EH (cell line): ENCODE measurements at places on chromosomes 5 and 9.
A peak's percentile ranks its signal among the peaks of the same experiment; 100 is the strongest.

DNA sequence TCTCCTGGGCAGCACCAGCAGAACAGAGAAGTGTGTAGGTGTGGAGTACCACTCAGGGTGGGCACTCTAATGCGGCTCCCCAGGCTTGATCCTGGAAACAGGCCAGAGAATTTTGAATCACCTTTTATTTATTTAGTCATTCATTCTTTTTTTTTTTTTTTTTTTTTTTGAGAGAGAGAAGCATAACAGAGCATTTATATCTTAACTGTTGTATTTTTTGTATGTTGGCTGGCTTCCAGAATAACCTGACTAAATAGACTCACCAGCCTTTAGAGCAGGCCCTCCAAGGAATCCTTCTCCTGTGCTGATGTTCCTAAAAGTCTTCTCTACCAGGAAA lies 153.4 kb downstream of the PIK3R1 start:
- no peak for DNase-seq

- peak; percentile 89 for DNase-seq
These were observed 36.6 kb upstream of the SPTLC1 start for GRCh38 chr9:92151691-92152393.

DNA sequence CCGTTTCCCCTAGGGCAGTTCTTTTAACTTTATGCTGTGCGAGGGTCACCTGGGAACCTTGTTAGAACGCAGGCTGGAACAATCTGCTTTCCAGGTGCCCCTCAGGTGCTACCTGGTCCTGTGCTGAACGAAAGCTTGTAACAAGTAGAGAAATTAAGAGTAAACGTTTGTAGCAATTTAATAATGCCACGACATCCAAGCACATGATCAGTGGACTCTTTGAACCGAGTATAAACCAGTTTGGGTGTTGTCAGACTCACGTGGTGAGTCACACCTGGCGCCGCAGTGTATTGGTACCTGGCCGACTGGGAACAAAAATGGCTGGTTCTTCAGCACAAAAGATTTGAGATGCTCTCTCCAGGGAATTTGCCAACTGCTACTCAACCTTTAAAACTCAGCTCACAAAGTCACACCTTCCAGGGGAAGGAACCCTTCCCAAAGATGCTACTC lies 926 bp upstream of the MYO10 start:
- DNase-seq = no peak

DNA sequence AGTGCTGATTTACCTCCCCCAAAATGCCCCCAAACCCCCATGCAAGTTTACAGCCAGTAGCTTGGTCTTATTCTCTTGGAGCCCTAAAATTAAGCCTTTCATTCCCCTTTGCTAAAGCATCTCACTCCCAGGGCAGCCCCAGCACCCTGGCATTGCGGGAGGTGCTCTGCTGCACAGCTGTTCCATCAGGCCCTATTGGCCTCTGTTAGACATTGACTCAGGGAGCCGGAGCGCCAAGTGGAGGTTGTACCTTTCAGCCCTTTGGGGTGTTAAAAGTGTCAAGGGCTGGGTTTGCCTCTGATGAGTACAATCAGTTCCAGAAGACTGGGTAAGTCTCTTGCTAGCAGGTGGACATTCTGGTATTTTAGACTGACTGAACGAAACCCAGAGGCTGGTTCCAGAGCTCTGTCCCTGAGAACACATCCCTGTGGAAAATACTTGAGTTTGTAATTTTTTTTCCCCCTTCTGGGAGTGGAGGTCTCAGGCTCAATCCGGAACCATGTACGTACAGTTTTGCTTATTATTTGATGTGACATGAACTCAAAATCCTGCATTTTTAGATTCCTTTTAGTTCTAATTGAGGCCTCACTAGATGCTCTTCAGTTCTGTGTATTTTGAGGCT lies 102.4 kb downstream of the UBE2R2 start:
- DNase-seq = no peak

DNA sequence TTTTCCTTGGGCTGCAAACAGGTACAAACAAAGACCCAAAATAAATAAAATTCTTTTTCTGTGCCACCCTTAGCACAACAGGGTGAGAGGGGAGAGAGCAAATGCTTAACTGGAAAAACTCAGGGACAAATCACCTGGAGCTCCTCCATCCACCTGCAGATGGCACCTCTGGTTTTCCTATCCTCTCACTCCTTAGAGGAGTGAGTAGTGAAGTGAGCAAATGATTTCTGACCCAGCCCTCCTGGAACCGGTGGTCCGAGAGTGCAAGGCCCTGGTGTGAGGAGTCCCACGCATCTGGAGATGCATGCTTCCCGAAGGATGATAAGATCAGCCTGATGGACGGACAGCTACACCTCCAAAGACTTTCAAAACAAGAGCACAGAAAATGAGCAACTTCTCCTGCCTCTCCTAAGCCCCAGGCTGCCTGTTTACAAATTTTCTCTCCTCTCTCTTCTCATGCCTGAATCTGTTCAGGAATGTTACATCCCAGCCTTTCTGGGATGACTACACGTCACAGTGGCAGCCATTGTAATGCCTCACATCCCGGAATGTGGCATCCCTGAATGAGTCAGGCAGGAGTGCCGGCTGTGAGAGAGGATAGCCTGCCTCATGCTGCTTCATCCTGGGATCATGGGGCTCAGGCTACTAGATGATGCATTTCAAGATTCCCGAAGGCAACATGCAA lies 86.4 kb downstream of the ADRB2 start:
- peak; percentile 99 for DNase-seq

DNA sequence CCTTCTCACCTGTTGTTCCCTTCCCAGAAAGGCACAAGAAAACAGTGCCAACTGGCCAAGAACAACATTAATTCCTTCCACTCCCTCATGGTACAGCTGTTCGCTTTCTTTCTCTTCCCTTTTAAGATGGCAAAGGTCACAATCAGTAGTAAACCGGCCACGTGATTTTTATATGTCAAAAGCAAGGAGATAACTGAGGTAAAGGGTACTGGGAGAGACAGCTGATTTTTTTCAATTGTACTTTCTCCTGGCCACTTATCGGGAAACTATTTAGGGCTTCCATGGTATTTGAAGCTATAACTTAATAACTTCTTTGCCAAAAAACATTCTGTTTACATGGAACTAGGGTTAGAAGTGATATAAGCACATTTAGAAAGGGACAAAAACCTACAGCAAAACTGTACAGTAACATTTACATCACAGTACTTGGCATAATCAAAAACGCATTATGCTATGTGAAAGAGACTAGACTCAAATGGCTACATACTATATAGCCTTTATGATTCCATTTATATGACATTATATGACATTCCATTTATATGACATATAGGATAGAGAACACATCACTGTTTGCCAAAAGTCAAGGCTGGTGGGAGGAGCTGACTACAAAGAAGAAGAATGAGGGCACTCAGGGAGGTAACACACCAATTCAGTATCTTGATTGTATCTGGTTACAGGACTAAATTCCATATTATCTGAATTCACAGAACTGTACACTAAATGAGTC lies 24.8 kb downstream of the PLPP1 start:
- DNase-seq = peak; percentile 19

- no peak for DNase-seq
These were observed 14.0 kb downstream of the ATP10B start for GRCh38 chr5:160837749-160838593.

DNA sequence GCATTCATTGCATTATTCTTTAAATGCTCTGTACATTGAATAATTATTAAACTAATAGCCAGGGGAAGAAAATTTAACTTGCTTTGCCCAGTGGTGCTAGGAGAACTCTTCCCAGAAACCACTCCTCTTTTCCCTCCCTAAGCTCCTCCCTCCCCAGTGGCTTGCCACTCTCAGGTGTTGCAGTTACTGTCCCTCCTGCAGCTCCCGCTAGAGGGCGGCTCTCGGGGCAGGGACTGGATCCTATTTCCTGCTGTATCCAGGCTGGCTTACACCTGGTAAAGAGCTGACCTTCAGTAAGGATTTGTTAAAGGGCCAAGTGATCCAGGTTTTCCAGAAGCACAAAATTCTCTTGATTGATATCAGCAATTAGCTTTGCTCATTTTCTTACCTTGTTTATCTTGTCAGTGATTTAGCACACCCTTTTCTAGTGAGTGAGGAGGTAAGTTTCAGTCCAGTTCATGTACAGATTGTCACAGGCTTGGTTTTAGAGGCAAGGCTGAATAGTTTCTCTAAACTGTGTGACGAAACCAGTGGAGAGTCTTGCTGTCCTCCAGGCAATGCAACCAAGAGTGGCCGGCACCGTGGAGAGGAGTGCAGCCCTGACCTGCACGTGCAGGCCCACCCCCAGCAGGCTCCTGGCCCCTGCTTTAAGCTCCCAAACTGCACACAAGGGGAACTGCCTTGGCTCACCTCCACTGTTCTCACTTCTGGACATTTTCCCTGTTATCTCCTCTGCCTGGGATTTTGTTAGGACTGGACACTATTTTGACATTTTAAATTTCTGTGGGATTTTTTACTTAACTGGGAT lies 423.8 kb downstream of the SPOCK1 start:
- peak; percentile 60 for DNase-seq

GRCh38 chr9:12963537-12963936 lies 188.7 kb downstream of the LURAP1L start:
- DNase-seq = no peak

GRCh38 chr5:135478938-135479337 lies 26.8 kb upstream of the TIFAB start:
- no peak for DNase-seq

DNA sequence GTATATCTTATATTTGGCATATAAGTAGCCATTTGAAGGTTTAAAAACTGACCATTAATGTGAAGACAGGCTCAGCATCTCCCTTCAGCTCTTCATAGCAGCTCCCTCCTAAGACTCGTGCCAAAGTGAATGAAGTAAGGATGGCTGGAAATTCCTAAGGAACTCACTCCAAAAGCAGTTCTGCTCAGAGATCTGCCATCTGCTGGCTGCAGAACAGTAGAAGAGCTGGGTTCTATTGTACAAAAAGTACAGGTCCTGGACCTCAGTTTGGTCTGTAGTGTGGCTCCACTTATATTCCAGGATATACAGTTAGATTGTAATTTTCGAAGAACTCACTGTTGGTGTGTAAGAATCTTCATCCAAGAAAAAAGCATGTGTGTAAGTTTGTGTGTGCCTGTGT lies 104.9 kb upstream of the RUSC2 start:
- DNase-seq = peak; percentile 73
